HT-29 (cell line): ENCODE measurements at places on chromosomes 6 and 20.

GRCh38 chr6:44016131-44016870 is 111.0 kb downstream of the MRPL14 start:
- no peak for DNase-seq

DNA sequence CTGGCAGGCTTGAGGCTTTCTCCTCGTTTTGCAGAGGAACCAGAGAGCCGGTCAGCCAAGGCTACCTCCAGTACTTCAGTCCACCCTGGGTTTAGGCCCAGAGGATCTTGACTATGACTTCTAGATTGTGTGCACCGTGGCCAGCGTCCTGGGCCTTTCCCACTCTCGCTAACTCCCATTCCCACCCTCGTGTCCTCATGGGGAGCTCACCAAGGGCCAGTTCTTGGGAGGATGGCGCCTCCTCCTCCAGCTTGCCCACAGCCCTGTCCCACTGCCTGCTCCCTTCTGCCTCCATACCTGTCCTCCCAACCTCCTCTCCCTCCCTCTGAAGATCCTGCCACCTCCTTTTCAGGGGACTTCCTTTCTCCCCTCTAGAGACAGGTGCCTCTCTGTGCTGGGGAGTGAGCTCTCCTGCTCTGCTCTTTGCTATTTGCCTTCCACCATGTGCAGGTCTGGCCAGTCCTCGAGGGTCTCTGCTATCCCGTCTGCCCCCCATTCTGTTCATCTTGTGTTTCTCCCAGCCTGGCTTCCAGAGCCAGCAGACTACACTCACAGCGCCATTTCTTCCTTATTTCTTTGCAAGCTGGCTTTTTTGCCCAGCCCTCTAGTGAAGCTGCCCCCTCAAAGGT is 4.4 kb upstream of the SYNJ2 start:
- DNase-seq: no peak

DNA sequence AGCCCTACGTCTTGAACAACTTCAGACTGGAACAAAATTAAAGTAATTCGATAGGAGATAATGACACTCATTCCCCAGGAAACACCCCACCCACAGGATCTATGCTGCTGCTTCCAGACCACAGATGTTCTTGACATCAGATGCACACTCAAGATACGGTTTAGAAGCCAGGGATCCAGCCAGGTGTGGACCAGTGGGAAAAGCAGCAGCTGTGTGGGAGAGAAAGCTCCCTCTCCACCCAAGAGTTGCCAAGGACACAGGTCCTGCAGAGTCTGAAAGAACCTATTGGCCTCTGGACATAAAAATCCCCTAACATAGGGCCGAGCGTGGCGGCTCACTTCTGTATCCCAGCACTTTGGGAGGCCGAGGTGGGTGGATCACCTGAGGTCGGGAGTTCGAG is 91.7 kb upstream of the NFATC2 start:
- DNase-seq: no peak

DNA sequence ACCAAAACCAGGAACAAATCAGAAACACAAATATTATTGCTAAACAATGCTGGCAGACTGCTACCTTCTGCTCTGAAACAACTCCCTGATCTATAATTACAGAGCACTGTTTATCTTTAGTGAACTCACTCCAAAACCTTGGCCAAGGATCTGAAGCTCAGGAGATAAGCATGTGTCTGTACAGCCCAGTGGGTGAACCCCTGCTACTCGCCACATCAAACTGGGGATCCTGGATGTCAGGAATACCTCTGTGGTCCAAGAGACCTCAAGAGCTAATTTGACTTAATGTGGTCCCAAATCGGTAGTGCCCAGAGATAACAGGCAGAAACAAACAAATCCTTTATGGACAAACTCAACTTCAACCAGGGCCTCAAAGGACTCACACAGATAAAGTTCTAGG is 381.8 kb downstream of the KIF16B start:
- no peak for DNase-seq

DNA sequence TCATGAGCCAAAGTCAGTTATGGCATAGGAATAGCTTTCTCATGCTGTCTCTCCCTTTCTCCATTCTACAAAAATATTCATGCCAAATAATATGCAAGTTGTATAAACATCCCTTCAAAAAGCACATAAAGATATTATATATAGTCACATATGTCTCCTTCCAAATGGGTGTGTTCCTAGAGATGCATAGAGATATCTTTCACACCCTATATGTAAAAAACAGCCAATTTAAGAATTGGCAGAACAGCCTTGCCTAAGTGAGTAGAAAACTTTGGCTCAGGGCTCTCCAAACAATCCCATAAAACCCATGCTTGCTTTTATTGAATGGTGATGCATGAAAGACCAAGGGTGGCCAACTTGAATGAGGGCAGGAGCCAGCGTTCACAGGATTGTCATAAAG is 274.7 kb upstream of the SUPT3H start:
- no peak for DNase-seq

DNA sequence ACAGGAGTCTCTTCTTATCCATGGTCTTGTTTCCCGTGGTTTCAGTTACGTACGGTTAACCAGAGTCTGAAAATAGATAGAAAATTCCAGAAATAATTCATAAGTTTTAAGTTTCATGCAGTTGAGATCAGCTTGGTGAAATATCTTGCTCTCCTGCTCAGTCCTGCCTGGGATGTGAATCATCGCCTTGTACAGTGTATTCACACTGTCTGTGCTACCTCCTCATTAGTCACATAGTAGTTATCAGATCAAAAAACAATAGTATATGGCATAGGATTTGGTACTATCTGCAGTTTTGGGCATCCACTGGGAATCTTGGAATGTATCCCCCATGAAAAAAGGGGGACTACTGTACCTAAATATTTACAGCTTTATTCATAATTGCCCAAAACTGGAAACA is 22.7 kb upstream of the MOCS1 start:
- DNase-seq: no peak

DNA sequence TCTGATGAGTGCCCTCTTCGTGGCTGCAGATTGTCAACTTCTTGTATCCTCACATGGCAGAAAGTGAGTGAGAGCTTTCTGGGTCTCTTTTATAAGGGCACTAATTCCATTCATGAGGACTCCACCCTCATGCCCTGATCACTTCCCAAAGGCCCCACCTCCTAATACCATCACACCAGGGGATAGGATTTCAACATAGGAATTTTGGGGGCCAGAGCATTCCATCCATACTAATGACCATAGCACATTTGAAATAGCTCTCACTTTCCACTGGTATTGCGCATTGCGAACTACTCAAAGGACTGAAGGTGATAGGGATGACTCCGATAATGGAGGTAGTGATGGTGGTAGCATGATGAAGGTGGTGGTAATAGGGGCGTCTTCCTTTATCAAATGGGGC is 324.3 kb downstream of the PRL start:
- no peak for DNase-seq

DNA sequence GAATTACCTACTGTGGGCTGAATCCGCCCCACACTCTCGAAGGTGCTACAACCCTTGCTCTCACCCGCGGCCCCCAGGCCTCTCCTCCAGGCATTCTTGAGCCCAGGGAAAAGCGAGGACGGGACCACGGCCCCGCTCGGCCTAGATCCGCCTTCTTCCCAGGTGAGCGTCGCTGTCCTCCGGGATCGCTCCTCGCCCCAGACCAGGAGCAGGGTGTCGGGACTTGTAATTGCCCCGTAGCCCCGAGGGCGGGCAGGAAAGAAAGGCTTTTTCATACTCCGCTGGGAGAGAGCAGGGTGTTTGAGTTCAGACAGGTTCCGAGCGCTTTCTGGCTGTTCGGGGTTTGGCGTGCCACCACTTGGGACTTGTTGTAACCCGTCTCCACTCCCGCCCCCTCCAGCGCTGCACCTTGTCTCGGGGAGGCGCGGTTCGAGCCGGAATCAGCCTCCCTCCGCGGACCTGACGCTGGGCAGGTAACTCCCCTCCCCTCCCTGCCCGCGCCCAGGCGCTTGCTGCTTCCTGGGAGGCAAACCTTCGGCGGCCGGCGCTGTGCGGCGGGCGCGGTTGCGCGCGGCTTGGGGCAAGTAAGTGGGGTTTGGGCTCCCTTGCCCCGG is at the start of gene FAM83B:
TSS of gene FAM83B (plus strand) at position 529 of the 614 bp plus-strand sequence. CDS start 23,476 bp downstream, outside the sequence.
- peak; percentile 74 for DNase-seq
